ENCODE measurements at places on chromosomes 7 and 10.

DNA sequence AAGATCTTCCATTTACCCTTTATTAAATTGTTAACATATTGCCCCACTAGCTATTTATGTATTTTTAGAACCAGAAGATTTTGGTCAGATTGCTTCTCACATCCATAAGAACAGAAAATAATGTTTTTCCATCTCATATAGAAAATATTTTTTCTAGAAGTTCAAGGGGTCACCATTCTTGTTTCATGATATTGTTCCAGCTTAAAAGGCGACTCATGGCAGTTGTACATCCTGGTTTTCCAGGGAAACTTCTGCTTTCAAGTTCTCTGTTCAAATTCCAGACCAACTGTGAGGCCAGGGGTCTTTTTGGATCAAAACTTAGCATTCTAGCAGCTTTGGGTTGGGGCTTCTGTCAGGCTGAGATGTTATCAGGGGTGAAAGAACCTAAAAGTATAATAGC, 84.4 kb downstream of the LRRC4 start:
- no peak for DNase-seq

- no peak for DNase-seq
Observed at GRCh38 chr10:3499120-3499519, 285.9 kb downstream of the KLF6 start.

DNA sequence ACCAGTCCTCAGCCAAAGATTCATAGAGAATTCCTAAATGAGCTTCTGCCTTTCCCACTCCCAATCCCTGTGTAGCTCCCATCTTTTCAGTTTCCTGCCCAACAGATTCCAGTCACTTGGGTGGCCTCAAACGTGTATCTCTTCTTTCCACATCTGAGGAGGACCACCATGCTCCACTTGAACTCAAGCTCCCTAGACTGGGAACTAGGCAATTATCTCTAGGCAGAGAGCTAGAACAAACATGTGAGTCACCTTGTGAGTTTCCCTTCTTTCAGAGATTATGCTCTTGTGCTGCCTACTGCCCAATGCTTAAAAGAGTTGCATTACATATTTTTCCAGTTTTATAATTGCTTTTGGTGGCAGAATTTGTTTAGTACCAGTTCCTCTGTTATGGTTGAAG, 178.0 kb downstream of the MDFIC start:
- DNase-seq, result no peak

DNA sequence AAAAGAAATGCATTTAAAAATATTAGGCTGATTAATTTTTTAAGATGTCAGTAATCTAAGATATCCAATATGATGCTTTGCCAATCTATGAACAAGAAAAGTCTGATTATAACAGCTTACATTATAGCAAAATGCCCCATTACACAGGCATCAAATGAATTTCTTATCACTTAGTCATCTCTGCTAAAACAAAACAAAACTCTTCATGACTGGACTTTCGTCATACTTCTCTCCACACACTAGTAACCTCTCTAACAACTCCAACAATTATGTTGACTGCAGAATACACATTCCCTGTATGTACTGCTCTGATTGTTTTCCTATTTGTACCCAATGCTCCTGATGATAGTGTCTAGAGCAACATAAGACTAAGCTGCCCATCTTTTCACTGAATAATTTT, 3.8 kb upstream of the MKI67 start:
- DNase-seq, result no peak

- DNase-seq, result no peak
Observed at GRCh38 chr7:7329326-7329725, 147.0 kb downstream of the C1GALT1 start.

GRCh38 chr7:23273141-23273599, 26.0 kb upstream of the MALSU1 start:
- peak; percentile 98 for DNase-seq

DNA sequence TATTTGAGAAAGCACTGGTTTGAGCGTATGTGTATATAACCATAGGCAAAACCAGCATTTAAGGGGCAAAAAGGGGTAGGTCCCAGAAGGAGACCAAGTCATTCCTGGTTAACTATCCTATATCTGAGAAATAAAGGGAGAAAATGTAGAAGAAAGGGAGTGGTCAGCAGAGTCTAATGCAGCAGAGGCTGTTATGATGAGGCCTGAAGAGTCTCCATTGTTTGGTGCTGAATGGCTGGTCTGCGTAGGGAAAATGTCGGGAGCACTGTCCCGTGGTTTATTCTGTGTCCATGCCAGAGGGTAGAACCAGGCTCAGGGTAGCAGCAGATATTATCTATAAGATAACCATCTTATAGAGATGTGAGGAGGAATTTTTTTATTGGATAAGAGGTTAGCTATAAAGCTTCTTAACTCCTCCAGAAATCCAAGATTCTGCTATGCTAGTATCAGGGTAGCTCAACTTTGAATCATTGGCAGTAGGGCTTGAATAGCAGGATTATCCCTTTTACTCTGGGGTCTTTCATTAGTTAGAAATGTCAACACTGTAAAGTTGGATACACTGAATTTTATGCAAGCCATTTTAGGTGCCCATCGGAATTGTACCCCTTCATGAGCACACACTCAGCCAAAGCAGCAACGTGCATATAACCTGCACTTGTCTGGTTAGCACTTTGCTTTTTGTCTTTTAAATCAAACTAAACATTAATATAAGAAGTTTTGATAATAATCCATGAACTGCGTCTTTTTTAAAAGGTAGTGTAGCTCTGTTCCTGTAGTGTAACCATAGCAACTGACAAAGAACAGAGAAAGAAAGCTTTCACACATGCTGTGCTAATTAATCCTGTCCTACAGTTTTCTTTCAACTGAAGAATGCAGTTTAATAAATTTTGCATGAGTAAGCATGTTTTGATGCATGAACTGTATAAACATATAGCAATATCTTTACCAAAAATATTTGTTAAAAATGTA, 312.0 kb upstream of the FZD1 start:
- no peak for DNase-seq

DNA sequence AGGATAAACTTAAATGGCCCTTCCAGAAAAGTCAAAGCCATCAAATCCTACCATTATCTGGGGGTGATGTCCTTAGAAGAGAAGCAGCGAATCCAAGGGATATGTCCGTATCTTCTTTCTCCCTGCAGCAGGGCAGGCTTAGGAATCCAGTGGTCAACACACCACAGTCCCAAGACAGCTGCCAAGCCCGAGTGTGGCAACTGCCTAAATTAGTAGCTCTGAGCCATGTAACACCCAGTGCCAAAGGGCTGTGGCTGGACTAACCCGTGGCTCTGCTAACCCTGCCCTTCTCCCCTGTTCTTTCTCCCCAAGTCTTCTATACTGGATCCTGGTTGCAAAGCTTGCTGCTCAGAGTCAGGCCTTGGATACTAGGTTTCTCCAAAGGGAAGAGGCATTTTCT, 74.8 kb downstream of the CDK1 start:
- DNase-seq, result no peak

DNA sequence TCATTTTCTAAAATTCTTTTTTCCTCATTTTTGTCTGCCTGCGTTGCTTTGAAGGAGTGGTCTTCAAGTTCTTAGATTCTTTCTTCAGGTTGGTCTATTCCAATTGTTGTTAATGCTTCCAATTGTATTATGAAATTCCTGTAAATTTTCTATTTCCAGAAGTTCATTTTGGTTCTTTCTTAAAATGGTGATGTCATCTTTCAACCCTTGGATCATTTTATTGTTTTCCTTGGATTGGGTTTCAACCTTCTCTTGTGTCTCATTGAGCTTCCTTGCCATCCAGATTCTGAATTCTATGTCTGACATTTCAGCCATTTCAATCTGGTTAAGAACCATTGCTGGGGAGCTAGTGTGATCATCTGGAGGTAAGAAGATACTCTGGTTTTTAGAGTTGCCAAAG, 33.1 kb downstream of the PNLIPRP2 start:
- DNase-seq, result no peak

GRCh38 chr10:58457761-58458616, 54.7 kb upstream of the BICC1 start:
- DNase-seq, result peak; percentile 85

- no peak for DNase-seq
Observed at GRCh38 chr10:107614939-107615685, 450.6 kb upstream of the SORCS1 start.

DNA sequence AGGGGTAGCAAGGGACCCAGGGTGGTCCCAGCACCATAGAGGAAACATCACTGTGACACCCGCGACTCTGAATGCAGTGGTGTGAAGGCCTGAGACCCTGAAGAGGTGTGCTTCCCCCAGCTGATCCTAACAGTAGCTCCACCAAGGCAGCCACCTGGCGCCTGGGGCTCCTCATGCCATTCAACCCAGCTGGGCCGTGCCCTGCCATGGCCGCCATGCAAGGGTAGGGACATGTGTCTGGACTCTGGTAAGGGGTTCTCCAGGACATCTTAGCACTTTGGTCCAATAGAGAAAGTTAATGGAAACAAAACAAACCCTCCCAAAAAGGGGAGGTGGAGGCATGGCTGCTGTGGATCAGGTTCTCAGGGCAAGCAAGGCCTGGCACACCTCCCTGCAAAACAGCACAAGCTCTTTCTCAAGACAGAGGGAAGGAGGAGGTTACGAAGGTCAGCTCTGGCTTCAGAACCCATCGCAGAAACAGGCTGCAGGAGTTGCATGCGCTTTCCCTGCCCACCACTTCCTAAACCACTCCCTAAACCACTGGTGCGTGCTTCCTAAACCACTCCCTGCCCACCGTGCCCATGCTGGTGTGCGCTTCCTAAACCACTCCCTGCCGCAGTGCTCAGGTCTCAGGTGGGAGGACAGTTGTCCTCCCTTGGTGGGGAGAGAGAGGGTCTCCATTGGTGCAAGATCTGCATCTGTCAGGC, 108.7 kb downstream of the LARP4B start:
- no peak for DNase-seq

Measured in stomach (tissue), 19 donors.